ENCODE measurements at places on chromosomes 13 and 19.

DNA sequence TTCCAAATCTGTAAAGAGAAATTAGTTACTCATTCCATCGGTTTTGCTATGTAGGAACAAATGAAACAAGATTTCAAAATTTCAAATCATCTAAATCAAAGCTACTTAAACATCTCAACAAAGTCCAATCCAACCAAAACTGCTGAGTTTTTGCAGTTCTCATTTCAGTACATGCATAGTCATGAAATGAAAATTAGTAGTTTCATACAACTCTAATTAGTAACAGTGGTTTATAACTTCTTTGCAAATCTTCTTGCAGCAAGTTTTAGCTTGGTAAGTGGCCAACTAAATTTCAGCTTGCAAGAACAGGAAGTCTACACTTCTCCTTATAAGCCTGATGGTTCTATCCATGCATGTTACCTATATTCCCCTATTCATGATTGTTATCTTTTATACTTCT is 75.6 kb downstream of the SPRY2 start:
- DNase-seq = no peak

DNA sequence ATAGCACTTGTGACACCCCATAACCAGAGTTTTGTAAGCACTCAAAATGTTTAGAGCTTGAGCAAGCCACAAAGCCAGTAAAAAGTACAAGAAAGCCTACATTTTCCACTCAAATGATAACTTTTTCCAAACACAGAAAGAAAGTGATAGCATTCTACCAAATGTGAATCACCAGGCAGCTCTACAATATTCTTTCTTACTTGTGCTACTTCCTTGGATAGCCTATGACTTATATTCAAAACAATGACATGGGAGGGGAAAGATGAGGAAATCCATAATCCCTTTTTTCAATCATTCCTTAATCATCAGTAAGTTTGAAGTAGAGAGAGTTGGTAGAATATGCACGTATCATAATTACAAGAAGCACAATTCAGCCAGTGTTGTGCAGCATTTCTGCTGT is 650.8 kb upstream of the PCDH9 start:
- no peak for DNase-seq

GRCh38 chr19:4909156-4909896 is at the start of gene UHRF1:
TSS of gene UHRF1 (plus strand) at chr19:4909501. CDS start at chr19:4910886, 1,385 bp downstream.
- no peak for DNase-seq

DNA sequence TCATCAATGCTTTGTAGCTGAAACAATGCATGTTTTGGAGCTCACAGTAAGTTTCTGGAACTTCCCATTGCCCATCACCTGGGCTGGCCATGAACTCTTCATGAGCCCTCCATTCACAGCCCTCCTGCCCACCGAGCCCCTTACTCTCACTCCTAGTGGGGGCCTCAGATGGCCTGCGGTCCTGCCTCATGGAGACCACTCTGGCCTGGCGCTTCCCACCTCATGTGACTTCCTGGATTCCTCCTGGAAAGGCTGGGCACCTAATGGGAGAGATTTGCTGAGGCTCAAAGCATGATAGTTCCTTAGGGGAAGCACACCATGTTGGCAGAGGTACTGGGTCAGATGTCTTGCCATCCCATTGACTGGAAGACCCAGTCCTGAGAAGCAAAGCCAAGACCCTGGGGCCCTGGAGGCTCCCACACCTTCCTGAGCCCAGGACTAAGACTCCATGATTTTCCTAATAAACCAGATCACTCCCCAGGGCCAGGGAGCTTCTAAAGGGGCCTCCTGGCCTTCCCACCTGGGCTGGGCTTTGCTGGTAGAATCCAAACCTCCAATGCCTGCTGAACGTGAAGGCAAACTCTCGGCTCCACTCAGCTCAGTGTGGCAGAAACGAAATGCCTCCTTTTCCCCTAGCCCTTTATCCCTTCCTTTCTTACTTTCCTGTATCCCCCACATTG is 49.4 kb upstream of the ZNF536 start:
- no peak for DNase-seq

GRCh38 chr19:34305221-34306083 is 51.1 kb downstream of the GARRE1 start:
- DNase-seq = no peak

- no peak for DNase-seq
Observed at GRCh38 chr19:20928371-20928770, 5.3 kb downstream of the ZNF85 start.

- no peak for DNase-seq
Observed at GRCh38 chr19:15866636-15867035, 31.2 kb downstream of the CYP4F2 start.

GRCh38 chr13:94305033-94305432 is 174.4 kb downstream of the DCT start:
- DNase-seq = no peak

DNA sequence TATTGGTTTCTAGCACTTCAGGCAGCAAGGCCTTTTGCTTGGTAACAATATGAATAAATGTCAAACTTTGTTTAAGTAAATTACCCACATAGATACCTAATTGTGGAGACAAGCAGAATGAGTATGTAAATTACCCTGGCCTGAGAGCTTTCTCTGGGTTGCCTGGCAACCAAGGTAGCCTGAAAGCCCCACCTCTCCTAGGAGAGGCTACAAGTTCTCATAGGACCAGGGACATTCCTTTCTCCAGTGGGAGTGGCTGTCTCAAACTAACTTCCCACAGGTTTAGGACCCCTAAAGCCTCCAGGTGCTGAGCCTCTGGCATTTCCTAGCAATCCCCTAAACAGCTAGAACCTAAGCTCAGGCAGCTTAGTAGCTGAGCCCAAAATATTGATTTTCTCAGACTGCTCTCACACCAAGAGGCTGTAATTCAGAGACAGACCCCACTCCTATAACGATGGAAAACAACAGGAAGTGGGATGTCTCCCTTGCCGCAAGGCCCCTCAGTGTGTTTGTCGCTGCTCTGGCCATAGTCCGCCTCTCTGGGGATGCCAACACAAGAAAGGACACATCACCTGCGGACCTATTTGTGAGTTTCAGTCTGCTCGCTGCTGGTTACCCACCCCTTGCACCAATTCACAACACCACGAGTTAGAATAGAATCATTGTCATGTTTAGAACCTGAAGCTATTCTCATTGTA is 207.3 kb downstream of the DLEU7 start:
- no peak for DNase-seq

DNA sequence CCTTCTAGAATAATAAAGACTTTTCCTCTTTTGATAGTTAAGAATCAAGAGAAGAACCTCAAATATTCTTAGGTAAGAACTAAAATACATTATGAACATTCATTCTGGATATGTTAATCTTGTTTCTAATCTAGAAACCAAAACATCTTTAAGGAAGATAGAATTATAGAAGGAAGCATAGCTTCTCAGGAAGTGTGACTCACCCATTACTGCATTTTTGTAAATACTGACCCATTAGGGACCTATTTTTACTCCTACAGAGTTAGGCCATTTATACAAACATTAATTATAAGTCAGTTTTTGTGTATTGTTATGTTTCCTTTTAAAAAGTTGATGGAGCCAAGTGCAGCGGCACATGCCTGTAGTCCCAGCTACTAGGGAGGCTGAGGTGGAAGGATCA is 147.1 kb downstream of the NUFIP1 start:
- DNase-seq = no peak

DNA sequence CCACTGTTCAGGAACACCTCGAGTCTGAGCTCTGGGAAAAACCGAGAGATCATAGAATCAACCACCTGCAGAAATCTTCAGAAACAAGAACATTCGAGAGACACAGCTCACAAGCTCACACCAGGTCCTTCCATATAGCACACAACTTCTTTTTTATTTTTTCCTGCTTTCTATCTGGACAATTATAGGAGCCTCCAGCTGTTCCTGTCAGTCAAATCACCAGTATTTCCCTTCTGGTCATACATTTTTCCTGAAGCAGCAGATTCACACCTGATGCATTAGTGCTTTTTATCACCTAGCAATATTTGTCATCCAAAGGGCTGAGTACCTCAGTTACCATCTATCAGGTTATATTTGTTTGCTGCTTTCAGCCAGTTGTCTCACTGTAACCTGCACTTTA is 323.5 kb downstream of the FOXO1 start:
- no peak for DNase-seq

DNA sequence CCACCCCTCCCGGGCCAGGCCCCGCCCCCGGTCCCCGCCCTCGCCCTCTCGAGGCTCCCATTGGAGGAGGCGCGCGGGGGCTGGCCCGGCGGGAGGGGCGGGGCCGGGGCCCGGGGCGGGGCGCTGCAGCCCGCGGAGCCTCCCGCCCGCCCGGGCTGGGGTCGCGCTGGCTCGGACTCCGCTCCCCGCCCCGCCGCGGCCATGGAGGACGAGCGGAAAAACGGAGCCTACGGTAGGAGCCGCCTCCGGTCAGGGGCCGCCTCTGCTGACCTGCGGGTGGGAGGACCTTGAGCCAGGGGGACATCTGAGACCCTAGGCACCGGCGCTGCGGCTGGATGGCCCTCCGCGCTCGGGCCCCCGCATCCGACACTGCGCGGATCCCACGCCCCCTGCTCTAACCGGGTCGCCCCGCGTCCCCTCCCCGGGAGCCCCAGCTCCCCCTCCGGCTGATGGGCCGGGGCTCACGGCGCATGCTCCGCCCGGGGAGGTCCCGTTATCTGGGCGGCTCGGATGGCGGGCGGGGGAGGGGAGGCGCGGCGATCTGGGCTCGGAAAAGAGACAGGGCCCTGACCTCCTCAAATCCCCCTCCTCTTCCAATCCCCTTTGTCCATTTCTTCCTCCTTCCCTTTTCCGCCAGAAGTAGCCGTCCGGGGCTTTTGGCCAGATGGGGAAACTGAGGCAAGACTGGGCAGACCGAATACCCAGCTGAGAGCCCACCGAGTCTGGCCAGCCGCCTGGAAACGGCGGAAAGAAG is 15.4 kb upstream of the AP1M2 start:
- DNase-seq = peak; percentile 84

- DNase-seq = no peak
Observed at GRCh38 chr19:13381827-13382632, 124.2 kb downstream of the CACNA1A start.

DNA sequence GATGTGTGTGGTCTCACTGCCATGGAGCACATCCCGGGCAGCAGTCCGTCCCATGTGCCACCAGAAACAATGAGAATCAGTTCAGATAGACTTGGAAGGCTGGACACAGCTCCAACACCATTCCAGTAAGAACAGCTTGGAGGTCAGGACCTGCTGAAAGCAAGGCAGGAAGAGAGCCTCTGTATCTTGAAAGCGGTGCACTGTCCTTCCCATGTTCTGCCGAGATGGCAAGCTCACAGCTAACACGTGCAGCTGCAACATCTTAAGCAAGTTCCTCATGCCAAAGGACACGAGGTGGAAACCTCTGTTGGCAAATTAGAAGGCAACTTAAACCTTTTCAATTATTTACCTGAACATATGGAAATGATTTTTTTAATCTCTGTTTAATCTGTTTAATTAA is 175.4 kb downstream of the DLEU7 start:
- DNase-seq = no peak

DNA sequence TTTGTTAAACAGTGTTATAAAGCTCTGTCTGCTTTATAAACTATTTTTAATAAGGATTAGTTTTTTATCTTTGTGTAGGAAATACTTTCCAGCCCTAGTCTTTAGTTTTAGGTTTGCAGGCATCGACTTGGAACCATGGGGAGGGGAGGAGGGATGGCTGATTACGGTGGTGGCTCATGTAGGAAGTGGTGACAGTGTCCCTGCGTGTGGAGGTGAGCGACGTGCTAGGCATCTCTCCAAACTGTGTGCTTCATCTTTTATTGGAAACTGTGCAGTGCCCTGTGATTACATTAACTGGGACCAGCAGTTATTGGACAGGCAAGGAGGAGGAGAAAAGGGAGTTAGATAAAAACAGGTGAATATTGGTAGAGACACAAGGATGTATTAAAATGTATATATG is 203.8 kb downstream of the ATP8A2 start:
- DNase-seq = no peak

DNA sequence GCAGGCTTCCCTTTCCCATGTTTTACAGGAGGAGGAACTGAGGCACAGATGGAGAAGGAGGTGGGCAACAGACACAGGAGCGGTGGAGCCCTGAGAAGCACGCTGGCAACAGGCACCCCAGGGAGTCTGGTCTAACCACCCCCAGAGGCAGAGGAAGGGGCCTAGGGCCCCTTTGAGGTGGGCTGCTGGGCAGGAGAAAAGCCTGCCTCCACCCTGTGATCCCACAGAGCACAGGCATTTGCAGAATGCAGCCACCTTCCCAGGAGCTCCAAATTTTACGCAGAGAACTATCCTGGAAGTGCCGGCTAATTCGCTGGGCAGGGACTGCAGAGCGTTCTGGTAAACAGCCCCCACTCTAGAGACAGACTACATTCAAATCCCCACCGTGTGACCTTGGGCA is 30.4 kb downstream of the RAB20 start:
- DNase-seq = no peak

- no peak for DNase-seq
Observed at GRCh38 chr13:41713405-41713804, 247.5 kb downstream of the VWA8 start.

- no peak for DNase-seq
Observed at GRCh38 chr13:48873587-48873986, 102.1 kb upstream of the FNDC3A start.

- DNase-seq = no peak
Observed at GRCh38 chr13:37168926-37169325, 63.5 kb upstream of the CSNK1A1L start.
